ENCODE measurements at places on chromosomes 1 and 21. TPM values are rescaled to one million over a fixed set of nuclear protein-coding genes. Genes with fewer than 3 reads are reported as not detected.

DNA sequence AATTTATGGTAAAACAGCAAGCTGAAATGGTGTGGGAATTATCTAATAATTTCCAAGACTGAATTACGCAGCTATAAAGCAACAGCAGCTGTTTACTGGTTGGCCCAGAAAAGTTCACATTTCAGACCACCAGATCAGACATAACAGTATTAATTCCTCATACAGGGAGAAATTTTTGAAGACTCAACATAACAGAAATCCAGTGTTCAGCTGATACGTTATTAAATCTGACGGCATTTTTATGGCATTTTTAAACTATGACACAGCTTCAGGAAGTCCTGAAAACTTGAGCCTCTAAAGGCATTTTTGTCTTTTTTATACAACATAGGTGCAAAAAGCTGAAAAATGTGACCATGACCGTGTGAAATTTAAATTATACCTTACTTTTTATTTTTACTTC lies 91.2 kb downstream of the APP start:
- no peak for DNase-seq

GRCh38 chr21:23725576-23725975 lies 1881.7 kb downstream of the MRPL39 start:
- no peak for DNase-seq

GRCh38 chr21:29825936-29826335 lies 113.9 kb downstream of the GRIK1 start:
- no peak for DNase-seq

DNA sequence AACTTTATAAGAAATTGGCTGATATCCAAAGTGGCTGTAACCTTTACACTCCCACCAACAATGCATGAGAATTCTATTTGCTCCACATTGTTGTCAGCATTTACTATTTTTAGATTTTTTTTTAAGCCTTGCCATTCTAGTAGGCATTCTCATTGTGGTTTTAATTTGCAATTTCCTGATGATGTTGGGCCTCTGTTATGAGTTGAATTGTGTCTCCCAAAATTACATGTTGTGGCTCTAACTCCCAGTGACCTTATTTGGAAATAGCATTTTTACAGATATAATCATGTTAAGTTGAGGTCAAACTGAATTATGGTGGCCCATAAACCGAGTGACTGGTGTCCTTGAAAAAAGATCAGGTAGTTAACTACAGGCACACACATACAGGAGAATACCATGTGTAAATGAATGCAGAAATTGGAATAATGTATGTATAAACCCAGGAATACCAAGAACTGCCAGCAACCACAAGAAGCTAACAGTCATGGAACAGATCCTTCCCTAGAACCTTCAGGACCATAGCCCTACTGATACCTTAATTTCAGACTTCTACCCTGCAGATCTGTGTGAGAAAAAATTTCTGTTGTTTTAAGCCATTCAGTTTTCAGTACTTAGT lies 348.8 kb upstream of the DAB1 start:
- no peak for DNase-seq

DNA sequence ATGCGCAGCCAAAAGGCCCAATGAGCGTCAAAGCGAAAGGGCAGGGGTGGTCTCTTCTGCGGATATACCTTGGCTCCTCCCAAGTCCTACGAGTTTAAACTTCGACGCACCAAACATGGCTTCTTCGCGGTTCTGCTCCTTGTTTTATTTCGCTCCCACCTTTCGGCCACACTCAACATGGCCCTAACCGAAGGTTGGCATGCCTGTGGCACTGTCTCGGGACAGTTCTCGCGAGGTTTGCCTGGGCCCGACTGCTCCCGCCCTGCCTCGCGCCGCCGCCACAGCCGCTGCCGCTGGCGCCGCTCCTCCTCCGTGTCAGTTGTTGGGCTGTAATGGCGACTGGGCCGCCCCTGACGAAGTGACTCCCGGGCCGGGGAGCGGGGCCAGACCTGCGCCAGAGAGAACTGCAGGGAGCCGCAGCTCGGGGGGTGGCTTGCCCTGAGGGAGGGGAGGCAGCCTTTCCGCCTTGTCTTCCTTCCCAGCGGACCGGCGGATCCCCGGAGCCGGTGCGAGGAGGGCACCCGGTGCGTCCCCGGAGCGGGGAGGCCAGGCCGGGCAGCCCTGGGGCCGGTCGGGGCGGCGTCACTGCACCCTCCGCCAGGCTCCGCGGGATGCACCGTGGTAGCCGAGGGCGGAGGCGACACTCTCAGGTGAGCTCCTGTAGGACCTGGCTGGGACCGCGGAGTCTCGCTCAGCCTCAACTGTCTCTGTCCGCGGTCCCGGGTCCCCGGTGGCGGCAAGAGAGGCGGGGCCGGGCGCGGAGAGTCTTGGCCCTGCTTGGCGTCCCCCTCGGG lies at the start of gene CEP350:
TSS of gene CEP350 (plus strand) at position 318 of the 794 bp plus-strand sequence. CDS start 31,372 bp downstream, outside the sequence.
- DNase-seq = peak; percentile 97

GRCh38 chr1:214976665-214977064 lies 105.9 kb upstream of the KCNK2 start:
- no peak for DNase-seq

GRCh38 chr1:193189442-193190095 lies 3.2 kb upstream of the B3GALT2 start:
- no peak for DNase-seq

- DNase-seq = no peak
These were observed 621.4 kb upstream of the RGS18 start for GRCh38 chr1:191536791-191537429.

DNA sequence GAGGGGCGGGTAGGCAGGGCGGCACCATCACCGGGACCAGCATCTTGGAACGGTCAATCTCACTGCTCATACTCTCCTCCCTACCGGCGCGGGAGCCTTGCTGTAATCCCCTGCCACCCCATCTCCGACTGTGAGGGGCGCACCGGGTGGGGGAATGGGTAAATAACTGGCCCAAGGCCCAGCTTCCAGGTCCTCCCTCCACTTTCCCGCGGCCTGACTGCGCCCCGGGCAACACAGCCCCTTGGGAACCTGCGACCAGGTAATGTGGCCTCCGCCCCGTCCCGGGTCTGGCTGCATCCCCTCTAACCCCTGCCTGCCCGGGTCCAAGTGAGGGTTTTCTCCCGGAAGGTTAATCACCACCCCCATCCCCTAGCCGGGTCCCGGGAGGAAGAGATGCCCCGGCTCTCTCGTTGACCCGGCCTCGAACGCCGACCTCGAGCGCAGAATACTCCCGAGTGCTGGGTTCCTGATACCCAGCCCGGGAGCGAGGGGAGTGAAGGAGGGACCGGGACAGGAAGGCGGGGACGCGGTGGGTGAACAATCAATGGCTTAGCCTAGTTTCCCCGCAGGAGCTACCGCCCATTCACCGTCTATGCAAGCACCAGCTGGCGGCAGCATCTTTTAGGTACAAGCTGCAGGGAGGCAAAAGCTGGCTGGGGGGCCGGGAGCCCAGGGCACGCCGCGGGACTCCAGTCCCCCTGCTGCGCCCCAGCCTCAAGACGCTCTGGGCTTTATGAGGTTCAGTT lies 5.9 kb upstream of the LHX9 start:
- no peak for DNase-seq

DNA sequence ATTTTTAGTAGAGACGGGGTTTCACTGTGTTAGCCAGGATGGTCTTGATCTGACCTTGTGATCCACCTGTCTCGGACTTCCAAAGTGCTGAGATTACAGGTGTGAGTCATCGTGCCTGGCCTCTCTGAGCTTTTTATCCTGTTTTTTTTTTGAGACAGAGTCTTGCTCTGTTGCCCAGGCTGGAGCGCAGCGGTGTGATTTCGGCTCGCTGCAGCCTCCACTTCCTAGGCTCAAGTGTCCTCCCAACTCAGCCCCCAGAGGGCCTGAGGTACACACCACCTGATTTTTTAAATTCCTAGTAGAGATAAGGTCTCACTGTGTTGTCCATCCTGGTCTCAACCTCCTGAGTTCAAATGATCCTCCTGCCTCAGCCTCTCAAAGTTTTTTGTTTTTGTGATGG lies 20.4 kb downstream of the SESN2 start:
- no peak for DNase-seq

DNA sequence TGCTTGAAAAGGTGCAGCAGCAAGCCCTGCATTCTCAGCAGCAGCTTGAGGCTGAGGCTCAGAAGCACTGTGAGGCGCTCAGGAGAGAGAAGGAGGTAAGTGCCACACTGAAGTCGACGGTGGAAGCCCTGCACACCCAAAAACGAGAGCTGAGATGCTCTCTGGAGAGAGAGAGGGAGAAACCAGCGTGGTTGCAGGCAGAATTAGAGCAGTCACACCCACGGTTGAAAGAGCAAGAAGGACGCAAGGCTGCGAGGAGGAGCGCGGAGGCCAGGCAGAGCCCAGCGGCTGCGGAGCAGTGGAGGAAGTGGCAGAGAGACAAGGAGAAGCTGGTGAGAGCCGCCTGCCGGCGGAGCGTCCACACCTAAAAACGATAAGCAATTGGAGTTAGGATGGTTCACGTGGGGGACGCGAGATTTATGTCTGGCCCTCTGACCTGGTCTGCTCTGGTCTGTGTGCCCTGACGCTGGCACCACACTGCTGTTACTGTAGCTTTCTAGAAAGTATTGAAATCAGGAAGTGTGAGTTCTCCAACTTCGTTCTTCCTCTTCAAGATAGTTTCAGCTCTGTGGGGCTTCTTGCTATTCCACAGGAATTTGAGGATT lies 26.7 kb upstream of the DIP2A start:
- DNase-seq = no peak

DNA sequence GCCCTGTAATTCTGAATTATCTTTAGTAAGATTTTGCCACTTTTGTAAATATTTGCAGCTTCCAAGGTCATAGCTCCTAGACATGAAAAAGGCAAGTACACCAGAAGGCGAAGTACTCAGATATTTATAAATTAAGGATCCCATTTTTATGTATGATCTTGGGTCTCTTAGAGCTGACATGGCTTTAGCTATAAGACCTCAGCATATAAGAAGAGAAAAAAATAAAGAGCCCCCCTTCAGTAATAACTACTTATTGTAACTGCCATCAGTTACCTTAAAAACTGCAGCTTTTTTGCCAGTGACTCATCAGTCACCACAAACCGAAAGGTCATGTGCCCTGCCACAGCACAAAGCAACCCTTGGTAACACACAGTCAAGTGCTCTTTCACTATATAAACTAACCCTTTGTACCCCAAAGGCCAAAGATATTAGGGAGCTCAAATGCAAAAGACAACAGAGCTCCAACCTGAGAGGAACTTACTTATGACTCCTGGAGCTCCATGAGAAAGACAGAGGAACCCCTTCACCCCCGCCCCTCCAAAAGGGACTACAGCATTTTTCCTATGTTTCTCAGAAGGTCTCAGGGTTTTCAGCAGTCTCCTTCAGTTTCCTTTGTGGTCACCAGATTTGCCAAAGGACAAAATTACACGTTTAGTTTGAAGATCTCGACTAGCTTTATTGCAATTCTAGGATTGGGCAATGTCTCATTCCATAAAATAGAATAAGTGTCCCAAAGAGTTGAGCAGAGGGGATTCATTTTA lies 219.8 kb upstream of the DUSP10 start:
- no peak for DNase-seq

DNA sequence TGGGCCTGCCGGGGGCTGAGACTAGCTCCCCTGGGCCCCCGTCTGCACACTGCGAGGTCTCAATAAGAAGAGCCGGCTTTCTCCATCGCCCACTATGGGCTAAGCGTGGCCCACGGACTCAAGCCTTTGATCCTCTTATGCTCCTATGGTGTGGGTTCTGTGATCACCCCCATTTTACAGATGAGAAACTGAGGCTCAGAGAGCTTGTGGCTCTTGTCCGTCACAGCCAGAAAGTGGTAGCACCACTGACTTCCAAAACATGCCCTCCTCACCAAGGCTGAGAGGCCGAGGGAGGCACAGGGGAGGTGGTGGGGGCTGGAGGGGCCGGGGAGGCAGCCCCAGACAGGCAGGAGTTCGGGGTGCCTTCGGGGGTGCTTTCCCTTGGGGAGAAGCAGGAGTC lies 39.0 kb upstream of the CASZ1 start:
- no peak for DNase-seq

GRCh38 chr1:18949686-18950400 lies 6.6 kb downstream of the IFFO2 start:
- no peak for DNase-seq

- DNase-seq = no peak
These were observed 120.9 kb upstream of the KIAA1614 start for GRCh38 chr1:180791806-180792205.

DNA sequence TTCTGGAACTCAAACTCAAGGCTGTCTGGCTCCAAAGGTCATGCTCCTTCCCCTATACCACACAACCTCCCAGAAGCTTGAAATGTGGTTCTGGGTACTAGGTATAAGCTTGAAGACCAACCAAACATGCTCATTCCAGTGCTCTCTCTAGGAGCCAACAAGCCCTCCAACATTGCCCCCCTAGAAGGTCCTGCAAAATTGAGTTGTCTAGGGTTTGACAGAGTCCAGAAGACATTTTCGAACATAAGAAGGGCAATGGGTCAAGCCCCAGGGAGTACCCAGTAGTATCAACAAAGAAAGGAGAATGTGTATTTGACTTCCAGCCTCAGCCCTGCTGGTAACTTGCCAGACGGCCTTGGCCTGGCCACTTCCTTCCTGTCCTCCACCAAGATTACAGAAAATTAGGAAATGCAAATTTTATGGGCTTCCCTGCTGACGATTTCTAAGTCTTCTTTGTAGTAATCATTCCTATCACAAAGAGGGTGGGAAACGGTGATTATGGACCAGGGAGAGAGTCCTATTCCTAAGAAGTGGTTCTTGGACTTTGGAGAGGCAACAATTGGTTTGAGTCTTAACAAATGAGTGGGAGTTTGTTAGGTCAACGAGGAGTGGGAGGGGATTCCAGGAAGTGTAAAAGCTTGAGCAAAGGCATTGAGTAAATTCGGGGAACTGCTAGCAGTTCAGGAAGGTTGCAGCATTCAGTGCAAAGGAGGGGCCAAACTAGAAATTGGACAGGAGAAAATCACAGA lies 18.7 kb upstream of the SLAMF1 start:
- no peak for DNase-seq

DNA sequence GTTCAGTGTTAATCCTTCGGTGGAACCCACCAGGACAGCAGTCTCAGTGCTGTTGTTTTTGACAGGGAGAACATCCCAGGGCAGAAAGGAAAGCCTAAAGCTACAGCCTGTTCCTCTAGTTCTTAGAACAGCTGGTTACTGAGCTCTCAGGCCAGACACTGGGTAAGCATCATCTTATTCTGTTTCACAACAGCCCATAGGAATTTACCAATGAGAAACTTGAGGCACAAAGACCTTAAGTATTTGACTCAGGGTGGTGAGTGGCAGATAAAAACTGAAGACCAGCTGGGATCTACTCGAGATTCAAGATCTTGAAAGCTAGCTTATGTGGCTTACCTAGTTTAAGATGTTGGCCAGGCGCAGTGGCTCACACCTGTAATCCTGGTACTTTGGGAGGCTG lies 9.4 kb upstream of the NEK2 start:
- no peak for DNase-seq

- DNase-seq = no peak
These were observed 27.5 kb downstream of the SERTAD4 start for GRCh38 chr1:210260096-210260495.

GRCh38 chr1:115299266-115299665 lies 38.8 kb downstream of the NGF start:
- no peak for DNase-seq

- DNase-seq = no peak
These were observed 37.7 kb downstream of the LHX9 start for GRCh38 chr1:197954718-197955418.

GRCh38 chr1:62381831-62382657 lies 54.8 kb upstream of the USP1 start:
- DNase-seq = no peak

PROK1 gene
- total RNA-seq = not detected

IL20 gene
- total RNA-seq = not detected

PHC2 gene
- 31.7 TPM for total RNA-seq

SIM2 gene
- 0.24 TPM for total RNA-seq

ACTRT2 gene
- total RNA-seq = not detected

GOLT1A gene
- total RNA-seq = not detected

AKNAD1 gene
- total RNA-seq = not detected

KRTAP11-1 gene
- total RNA-seq = not detected

S100A2 gene
- 1.2 TPM for total RNA-seq

PBX1 gene
- total RNA-seq = 0.48 TPM

All from activated T-cell treated with anti-CD3 and anti-CD28 coated beads, Interleukin-2, amount 50 U/mL, for 4 hours (primary cell).